ENCODE measurements at places on chromosomes 11 and 22. TPM values are rescaled to one million over a fixed set of nuclear protein-coding genes. Genes with fewer than 3 reads are reported as not detected.
A peak's percentile ranks its signal among the peaks of the same experiment; 100 is the strongest.

RAB3IL1 gene
- 21.9 TPM for total RNA-seq

DNA sequence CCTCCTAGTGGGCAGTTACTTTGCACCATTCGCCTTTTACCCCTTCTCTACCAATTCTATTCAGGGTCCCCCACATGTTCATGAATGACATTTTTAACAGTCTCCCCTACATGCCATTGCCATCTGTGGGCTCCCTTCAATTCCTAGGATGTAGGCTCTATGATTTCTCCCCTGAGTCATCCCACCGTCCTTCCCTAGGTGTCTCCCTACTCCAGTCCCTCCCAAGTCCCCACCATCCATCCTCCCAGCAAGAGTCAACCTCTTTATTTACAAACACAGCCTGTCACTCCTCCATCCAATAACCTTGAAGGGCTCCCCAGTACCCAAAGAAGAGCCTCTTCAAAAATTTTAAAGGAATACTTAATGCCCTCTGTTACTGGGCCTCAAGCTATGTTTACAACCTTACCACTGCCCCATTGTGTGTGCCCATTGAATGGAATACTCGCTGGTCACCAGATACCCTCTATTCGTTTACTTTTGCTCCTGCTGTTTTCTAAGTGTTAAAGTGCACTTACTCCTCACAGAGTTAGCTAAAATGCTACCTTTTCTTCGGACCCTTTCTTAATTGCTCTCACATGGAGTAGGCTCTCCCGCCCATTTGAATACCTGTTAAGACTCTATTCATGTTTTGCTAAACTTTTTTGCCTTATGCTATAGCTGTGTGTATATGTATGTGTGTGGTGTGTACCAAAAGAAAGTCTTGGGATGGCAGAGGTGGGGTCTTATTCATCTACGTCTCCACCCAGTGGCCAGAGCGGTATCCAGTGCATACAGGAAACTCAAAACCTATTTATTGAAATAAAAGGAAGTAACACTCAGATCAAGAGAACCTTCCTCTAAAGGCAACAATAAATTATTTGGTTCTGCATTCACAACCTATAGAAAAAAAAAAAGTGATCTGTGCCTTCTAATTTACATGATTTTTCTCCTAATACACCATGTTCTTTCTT lies 235.8 kb upstream of the CCDC90B start:
- peak; percentile 65 for DNase-seq

GRCh38 chr11:117817368-117818040 lies 7.0 kb downstream of the FXYD2 start:
- peak; percentile 89 for DNase-seq

CRYBB2 gene
- not detected for total RNA-seq

- DNase-seq: no peak
These were observed 8.7 kb downstream of the ALDH3B2 start for GRCh38 chr11:67665541-67666302.

- peak; percentile 24 for DNase-seq
These were observed 56.2 kb upstream of the SC5D start for GRCh38 chr11:121236115-121237001.
